Thoracic aorta (tissue), 2 donors: ENCODE measurements at places on chromosomes 11 and 22. TPM values are rescaled to one million over a fixed set of nuclear protein-coding genes. Genes with fewer than 3 reads are reported as not detected.

TRIM3 gene
- total RNA-seq: 40.3 TPM

- DNase-seq: no peak
Observed at GRCh38 chr11:10864688-10865087, 6.8 kb upstream of the ZBED5 start.

DNA sequence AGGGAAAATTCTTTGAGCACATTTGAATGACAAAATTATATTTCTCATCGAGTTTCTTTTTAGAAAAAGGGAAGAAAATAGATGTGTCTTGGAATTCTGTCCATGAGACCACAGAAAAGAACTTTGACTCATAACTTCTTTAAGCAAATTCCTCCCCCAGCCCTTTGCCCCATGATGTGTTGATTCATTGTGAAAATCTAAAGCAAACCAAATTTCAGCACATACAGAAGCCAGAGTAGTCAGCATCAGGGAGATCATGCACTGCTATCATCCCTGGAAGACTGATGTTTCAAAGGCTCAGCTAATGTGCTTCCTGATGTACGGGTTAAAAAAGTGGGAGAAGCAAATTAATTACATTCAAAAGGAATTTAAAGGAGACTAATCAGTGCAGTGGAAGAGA, 159.7 kb downstream of the FAT3 start:
- DNase-seq: no peak

GRCh38 chr11:90434858-90435257, 212.0 kb upstream of the CHORDC1 start:
- DNase-seq: no peak

- DNase-seq: no peak
Observed at GRCh38 chr22:17772958-17773605, 1.2 kb downstream of the BID start.

- DNase-seq: no peak
Observed at GRCh38 chr11:75073459-75074190, 23.1 kb downstream of the OR2AT4 start.

ARHGAP8 gene
- total RNA-seq: 1.2 TPM

DNA sequence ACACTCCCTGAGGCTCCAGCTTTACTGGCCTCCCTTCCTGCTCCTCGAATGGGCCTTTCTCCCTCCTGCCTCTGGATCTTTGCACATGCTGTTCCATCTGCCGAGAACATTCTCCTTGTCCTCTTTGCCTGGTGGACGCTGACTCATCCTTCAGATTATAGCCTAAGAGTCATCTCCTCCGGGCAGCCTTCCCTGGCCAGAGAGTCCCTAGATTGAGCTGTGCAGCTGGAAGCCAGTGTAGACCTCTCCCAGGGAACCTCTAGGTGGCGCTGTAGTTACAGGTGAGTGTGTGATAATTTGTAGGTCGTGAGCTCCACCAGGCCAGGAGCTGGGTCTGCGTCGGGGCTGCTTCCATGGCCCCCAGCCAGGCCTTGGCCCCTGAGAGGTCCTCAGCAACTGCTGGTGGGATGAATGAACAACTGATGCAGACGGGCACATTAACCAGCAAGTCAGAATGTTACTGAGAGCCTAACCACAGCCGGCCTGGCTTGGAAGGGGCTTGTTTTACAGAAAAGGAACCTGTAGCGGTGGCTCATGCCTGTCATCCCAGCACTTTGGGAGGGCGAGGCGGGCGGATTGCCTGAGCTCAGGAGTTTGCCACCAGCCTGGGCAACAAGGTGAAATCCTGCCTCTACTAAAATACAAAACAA, 8.7 kb downstream of the PNPLA5 start:
- no peak for DNase-seq

DNA sequence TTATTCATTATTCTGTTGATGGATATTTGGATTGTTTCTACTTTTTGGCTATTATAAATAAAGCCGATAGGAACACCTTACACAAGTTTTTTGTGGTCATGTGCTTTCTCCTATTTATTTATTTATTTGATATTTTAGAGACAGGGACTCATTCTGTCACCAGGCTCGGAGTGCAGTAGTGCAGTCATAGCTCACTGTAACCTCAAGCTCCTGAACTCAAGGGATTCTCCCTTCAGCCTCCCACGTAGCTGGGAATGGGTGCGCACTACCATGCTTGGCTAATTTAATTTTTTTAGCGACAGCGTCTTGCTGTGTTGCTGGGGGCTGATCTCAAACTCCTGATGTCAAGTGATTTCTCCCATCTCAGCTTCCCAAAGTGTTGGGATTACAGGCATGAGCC, 135.1 kb downstream of the UVRAG start:
- DNase-seq: no peak

DNA sequence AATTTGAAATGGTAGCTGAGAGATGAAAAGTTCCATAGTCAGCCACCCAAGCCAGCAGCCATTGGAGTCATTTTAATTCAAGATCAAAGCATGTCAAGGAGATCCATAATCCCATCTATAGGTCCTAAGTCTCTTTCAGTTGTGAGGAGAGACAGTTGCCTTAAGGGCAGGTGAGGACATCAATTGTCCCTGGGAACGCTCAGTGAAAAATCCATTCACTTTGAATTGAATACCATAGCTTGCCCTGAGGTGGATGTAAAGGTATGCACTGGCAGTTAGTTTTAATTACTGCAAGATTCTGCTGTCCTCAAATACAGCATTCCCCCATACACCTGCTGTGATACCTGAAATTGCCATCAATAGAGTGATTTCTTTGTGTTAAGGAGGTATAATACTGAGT, 25.3 kb upstream of the TBCEL start:
- DNase-seq: no peak

DNA sequence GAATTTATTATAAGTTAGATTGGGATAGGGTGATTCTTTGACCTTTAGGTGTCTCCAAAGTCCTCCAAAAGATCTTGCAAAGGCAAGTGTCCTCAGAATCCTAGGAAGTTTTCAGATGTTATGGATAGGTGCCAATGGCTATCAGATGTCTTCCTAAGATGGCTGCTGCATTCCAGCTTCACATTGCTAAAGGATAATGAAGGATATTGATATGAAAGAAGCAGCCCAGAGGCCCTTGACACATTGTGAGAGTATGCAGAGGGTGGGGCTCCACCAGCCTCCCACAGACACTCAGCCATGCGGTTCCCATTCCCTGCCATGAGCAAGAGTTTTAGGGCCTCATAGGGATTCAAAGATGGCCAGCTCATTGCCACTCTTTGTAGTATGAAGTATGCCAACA, 22.3 kb upstream of the GLYATL2 start:
- no peak for DNase-seq

DNA sequence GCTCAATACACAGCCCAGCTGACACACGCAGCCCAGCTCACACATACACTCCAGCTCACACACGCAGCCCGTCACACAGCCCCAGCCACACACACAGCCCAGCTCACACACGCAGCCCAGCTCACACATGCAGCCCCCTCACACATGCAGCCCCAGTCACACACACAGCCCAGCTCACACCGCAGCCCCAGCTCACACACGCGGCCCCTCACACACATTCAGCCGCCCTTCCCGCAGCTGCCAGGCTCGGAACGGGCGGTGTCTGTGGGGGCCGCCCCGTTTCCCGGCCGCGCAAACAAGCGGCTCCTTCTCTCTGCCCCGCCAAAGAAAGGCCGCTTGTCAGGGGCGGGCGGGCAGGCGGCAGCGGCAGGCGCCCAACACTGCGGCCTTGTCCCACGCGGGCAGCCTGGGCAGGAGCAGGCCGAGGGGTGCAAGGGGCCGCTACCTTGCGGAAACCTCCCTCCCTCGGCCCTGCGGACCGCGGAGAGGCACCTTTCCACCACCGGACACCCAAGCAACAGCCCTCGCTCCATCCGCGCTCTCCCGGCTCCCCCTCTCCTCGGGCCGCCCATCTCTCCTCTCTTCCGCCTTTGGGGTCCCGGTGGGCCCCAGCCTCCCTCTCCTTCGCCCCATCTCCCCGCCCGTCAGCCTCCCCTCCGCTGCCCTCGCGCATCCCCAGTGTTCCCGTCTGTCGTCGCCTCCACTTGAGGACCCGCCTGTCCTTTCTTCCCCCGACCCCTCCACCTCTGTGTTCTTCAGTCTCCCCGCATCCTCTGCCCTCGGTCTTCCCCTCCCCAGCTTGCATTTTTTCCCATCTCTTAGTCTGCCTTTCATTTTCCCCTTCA, 2.2 kb downstream of the PHLDB1 start:
- DNase-seq: no peak

DNA sequence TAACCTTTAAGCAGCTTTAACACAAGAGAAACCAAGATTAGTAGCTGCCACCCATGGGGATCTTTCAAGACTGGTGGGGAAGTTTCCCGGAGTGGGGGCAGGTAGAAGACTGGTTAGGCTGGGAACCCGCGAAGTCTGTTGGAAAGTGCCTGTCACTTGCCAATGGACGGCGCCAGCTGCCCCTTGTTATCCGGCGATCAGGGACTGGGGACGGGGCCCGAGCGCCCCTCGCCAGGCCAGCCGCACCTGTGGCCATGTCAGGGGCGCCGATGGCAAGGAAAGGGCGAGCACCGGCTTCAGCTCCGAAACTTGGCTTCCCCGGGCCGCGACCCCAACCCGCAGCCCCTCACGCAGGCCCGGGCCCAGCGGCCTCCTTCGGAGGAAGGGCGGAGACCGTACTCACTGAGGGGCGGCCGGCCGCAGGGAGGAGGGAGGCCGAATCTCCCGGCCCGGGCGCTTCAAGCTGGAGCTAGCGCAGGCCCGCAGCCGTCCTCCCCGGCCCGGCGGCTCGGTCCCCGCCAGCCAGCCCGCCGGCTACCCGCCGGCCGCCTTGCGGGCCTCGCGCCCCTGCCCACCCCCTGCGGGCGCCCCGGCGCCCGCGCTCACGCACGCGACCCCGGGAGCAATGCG, 539 bp downstream of the EIF4ENIF1 start:
- DNase-seq: no peak

FXYD2 gene
- not detected for total RNA-seq

CCDC116 gene
- total RNA-seq: 0.71 TPM

GRCh38 chr11:95301474-95301873, 70.5 kb upstream of the SESN3 start:
- DNase-seq: no peak

SCGB2A2 gene
- total RNA-seq: not detected

DNA sequence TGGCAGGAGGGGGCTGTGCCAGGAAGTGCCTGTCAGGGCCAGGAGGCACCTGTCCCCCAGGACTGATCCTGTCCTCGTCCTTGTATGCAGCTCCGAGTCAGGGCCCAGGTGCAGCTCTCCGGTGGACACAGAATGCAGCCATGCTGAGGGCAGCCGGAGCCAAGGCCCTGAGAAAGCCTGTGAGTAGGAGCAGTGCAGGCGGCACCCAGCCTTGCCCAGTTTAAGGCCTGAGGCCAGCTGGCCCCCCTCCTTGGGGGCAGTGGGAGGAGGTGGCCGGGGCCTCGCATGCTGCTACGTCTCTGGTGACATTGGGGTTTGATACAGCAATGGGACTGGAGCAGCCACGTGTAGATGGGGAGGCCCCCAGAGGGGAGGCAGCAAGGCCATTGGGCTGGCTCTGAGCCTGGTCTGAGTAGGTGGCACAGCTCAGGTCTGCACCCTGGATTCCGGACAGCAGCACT, 34.9 kb downstream of the SBF1 start:
- no peak for DNase-seq

GRCh38 chr11:114321621-114322257, 25.5 kb downstream of the NNMT start:
- no peak for DNase-seq

- no peak for DNase-seq
Observed at GRCh38 chr11:23767576-23767975, 729.3 kb upstream of the LUZP2 start.

DNA sequence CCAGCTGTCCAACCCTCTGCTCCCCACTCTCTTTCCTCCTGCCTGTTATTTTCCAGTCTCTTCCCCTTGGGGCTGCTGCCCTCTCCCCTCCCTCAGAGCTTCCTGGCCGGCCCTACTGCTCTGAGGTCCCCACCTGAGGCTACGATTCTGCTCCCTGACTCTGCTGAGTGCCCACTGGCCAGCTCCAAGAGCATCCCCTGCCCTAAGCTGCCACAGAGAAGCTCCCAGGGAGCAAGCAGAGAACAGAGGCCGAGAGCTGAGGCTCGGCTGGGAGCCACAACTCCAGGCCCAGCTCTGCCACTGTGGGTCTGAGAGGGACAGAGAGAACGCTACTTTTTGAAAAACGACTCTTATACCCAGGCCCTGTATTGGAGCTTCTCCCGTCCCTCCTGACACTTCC, 61.1 kb downstream of the CHRDL2 start:
- DNase-seq: no peak

DNA sequence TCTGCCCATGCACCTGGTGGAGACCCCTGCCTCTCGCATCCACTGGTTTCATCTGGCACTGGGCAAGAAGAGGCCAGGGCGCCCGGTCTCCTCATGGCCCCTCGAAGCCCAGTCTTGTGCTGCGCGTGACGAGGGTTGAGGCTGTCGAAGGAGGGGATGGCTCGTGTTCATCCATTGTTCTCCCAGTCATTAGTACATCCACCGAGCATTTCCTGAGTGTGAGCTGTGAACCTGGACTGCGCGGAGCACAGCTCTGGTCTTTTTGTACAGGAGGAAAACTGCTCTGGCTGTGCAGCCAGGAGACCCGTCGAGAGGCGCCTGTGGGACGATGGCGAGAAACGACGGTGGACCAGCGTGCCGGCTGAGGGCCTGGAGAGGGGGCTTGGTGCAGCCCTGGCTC, 6.8 kb downstream of the CACNA1I start:
- no peak for DNase-seq

DNA sequence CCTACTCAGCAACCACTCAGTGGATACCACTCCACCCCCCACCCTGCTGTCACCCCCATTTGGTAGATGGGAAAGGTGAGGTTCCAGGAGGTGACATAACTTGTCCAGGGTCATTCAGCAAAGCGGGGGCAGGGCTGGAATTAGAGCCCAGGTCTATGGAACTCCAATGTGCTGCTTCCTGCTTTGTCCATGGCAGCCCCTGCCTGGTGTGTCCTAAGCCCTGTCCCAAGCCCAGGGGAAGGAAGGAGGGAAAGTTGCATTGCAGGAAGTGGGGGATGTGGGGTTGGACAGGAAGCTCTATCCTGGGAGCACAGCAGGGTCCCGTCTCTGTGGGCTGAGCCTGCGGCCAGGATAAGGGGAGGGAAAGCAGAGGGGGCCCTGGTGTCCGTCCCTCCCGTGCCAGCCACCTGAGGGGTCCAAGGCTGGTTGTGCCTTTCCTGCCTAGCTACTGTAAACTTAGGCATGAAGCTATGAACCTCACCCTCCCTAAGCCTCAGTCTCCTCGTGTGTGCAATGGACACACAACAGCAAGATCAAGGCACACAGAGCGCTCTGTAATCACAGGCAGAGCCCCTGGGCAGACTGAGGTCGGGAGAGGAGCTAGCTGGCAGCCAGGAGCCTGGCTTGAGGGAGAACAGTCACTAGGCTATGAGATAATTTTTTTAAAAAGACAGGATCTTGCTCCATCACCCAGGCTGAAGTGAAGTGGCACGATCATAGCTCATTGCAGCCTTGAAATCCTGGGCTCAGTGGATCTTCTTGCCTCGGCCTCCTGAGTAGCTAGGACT, 12.9 kb downstream of the GAL3ST1 start:
- no peak for DNase-seq

C11orf58 gene
- total RNA-seq: 104 TPM
